Stimulated activated CD4-positive, alpha-beta T cell treated with anti-CD3 and anti-CD28 coated beads, TNF-alpha, amount 100 ng/mL, for 4 hours (primary cell): ENCODE measurements at places on chromosomes 4 and X.

DNA sequence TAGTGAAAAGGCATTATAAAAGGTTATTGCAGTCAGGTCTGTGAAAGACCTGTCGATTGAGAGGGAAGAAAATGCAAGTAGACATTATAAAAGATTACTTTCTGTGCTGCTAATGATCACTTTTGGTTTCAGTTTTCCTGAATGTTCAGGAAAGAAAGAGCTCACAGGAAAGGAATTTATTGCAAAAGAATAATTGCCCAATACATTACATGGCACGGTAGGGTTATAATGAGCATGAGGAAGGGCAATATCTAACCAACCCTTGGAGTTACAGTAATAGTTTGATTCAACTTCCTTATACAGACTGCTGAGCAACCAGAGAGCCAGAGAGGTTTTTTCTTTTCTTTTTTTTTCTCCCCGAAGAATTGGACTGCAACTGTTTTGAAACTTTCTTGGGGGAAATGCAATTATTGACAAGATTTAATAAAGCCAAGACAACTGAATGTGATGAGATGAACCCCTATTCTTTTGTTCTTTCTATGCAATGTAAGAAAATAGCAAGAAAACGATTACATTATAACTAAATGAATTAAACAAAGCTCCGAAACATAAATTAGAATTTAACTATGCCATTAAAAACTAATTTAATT, 247.0 kb downstream of the C4orf33 start:
- no peak for DNase-seq

- DNase-seq = no peak
Observed at GRCh38 chr4:14671146-14671545, 331.1 kb upstream of the CPEB2 start.

GRCh38 chrX:96685210-96686099, 813 bp downstream of the DIAPH2 start:
- peak; percentile 1 for DNase-seq

DNA sequence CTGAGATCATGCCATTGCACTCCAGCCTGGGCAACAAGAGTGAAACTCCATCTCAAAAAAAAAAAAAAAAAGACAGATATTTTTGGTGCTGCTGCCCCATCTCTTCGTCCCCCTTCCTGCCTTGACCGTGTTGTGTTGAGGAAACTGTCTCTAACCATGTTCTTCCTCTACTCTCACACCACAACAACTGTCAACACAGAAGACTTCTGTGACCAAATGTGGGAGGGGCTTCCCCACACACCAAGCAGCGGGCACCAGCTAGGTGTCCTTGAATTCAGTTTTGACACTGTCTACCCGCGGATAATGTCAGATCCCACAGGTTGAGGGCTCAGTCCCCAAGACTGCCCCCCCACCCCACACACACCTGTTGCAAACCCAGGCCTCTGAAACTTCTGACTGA, 104.7 kb upstream of the BCOR start:
- no peak for DNase-seq

DNA sequence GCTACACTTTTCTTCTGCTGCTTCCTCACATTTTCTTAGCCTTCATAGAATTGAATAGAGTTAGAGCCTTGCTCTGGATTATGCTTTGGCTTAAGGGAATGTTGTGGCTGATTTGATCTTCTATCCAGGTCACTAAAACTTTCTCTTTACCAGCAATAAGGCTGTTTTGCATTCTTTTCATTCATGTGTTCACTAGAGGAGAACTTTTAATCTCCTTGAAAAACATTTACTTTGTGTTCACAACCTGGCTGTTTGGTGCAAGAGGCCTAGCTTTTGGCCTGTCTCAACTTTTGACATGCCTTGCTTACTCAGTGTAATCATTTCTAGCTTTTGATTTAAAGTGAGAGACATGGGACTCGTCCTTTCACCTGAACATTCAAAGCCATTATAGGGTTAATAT, 87.7 kb upstream of the RAB40AL start:
- no peak for DNase-seq

DNA sequence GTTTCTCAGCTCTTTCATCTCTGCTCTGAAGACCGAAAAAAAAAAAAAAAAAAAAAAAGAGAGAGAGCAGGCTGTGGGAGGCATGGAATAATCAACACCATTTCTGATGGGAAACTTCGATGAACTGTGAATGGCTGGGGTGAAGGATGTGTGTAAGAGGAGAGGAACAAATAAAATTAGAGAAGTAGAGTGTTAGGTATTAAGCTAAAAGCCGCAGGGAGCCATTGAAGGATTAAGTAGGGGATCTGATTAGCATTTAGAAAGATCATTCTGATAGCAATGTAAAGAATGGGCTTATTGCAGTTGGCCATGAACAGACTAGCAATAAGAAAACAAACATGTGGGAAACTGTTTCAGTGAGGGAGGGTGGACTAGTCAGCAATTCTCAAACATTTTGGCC, 33.6 kb upstream of the JADE1 start:
- no peak for DNase-seq

GRCh38 chr4:179110816-179111215, 1668.6 kb upstream of the AGA start:
- no peak for DNase-seq

DNA sequence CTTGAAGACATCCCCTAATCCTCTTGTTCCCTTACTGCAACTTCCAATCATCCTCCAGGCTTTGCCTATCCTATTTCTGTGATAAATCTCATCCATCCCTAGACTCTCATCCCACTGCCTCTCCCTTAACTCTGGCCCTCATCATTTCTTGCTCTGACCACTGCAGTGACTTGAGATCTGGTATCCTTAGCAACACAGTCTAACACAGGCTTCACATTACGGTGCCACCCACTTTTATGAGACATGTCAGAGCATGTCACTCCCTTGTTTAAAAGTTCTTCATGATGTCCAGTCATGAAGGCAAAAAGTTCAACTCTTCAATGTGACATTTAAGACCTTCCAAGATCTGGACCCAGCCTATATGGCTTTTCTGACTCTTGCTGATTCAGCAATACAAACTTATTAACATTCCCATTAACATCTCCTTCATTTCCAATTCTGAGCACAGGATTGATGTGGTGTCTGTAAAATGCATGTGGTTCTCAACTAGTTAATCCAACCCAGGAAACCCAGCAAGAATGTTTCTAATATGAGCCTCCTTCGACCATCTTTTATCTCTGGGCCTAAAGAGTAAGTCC, 64.0 kb downstream of the OR13H1 start:
- no peak for DNase-seq

DNA sequence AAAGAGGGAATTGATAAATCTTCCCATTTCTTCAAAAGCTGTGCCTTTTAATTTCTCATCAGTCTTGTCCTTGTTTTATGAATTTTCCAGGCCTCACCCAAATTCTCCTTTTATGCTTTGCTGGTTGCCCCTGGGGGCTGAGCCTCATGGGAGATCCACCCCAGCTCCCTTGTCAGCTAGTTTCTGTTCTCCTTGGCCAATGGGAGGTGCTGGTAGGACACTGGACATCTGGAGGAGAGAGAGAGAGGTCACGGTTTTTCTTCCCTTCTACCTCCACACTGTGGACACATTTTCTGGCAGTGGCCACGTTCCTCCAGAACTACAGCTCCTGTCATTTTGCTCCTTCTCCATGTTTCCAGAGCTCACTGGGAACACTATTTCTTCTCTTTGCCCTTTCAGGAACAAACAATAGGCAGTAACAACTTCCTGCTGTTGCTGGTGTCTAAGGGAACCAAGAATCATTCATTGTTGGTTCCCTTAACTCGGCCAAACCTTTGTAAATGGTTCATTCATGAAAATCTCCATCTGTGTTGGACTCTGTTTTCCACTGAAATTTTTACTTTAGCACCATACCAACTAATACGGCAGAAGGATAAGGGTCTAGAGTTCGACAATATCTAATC, 334.5 kb downstream of the GPAT3 start:
- no peak for DNase-seq
